ENCODE measurements at places on chromosomes 4 and X.

DNA sequence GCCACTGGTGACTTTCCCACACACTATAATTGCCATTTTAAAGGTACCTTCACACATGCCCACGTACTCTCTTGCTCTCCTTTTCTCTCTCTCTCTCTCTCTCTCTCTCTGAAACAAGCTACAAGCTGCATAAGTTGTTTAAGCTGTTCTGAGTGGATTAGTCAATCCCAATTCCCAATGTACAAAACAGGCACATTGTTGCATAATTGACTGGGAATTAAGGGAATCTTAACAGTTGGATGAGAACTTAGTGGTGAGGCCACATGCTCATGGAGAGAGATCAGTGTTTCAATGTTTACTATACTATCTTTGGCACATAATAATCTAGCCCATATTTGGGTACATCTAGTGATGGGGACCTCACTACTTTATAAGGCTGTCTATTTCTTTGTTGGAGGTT, 123.3 kb downstream of the ARHGEF9 start:
- DNase-seq: no peak

DNA sequence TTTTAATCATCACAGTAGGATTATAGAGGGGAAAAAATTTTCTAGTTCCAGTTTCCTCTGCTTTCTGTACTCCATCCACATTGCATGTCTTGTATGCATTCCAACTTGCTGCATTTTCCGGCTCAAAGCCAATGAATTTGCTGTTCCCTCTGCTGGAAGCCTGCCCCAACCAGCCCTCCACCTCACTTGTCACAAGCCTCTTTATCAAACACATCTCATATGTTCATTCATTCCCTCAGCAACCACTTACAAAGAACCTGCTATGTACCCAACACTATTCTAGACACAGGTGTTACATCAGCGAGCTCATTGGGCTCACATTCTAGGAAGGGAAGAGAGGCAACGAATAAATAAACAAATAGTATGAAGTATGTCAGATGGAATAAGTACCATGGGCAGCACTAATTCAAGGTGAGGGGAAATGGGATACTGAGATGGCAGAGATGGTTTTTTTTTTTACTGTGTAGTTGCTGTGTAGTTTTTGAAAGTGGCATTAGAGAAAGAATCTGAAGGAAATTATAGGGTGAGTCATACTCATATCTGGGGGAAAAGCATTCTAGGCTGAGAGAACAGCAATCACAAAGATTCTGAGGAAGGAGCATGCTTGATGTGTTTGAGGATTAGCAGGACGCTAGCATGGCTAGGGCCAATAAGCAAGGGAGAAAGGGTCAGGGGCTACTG, 332.5 kb downstream of the PDGFC start:
- DNase-seq: no peak

DNA sequence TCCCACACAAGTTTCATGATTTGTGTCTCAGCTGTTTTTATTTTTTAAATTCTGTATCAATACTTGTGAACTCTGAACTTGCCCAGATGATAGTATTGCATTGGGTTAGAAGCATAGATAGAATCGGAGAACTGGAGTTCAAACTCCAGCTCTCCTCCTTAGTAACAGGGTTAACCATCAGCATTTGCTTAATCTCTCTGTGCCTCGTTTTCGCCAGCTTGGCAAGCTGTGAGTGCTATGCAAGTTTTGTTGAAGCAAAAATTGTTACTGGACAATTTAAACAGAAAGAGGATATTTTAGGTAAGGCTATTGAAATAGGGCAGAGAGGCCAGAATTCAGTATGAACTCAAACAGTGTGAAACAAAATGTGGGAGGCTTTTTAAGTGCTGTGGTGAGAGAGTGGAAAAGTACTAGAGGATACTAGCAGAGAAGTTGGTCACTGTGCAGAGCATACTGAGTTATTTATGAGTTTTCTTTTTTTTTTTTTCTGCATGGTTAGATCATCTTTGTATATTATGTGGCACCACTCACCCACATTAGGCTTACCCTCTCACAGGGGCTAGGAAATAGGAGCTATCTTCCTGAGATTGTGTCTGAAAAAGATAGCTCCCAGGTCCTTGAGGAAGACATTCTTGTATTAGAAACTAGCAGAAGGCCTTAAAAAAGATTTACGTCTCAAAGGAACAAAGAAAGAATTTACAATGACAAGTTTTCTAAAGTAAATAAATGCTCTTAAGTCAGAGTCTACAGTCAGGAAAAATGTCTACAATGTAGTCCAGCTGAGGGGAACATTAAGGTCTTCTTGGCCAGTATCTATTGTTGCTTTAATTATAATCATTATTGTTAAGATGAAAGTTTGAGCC, 1126.6 kb downstream of the FAT4 start:
- no peak for DNase-seq

DNA sequence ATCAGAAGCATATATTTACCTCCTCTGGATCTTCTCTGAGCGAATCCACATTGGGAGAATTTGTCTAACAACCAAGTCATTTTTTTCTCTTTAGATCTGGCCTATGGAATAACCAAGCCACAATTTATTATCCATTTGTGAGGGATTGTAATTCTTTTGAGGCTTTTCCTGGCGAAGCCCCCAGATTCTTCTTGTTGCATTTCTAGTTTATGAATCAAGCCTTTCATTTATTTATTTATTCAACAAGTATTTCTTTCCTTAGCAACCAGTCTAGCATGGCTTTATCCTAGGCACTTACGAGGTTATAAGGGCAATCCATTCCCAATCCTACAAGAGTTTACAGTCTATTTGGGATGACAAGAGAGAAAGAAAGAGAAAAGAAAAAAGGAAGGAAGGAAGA, 18.4 kb upstream of the FNIP2 start:
- DNase-seq: no peak

DNA sequence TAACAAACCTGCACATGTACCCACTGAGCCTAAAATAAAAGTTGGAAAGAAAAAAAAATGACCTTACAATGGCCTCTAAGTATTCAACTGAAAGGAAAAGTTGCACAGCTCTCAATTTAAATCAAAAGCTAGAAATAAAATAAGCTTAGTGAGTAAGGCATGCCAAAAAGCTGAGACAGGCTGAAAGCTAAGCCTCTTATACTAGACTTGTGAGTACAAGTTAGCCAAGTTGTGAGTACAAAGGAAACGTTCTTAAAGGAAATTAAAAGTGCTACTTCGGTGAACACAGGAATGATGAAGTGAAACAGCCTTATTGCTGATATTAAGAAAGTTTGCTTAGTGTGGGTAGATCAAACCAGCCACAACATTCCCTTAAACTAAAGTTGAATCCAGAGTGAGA, 707.9 kb upstream of the PITX2 start:
- DNase-seq: no peak

GRCh38 chr4:84965553-84966381, 723 bp downstream of the WDFY3 start:
- peak; percentile 85 for DNase-seq

GRCh38 chr4:151013491-151013890, 1.6 kb downstream of the LRBA start:
- no peak for DNase-seq

GRCh38 chrX:108271397-108271787, 166.8 kb downstream of the COL4A6 start:
- DNase-seq: no peak

DNA sequence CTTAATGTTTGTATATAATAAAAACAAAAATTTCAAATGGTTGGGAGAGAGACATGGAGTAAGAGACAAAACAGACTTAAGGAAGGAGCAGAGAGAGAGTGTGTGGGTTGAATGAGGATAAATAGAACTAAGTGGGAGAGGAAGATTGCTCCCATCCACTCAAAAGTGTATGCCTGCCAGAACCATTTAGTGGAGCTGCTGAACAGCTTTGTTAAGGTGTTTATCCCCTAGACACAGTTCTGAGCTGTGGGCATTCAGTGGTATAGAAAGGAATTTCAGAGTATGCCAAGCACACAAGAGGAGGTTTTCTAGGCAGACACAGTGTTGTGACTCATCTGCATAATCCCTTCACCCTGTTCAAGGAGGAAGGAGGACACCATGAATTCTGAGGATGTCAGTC, 508.6 kb upstream of the EPHA5 start:
- DNase-seq: no peak

DNA sequence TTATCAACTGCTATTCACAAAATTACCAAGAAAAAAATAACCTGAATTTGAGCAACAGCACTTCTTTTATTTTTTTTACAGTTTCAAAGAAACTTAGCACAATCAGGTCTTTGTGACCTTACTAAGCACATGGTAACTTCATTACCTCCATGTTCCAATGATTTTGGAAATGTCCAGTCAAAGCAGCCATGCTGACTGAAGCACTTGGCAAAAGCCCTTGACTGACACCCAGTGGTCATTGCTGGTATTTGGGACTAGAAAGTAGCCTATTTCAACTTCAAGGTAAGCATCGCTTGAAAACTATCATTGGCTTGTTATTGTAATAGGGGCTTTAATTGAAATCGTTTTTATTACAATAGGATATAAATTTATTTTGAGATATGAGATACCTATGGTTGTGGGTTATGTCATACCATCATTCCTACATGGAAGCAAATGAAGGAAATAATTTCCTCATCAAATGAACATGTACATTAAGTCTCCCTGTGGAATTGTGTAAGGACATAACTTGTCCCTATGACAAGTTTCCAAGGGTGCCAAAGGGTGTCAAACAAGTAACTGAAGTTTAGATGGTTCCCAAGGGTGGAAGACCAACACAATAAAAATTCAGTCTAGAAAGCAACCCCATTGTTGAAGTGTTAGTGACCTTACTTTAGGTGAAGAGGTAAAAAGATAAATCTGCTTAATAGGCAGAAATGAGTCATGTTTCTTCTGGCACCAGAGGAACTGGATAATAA, 15.2 kb upstream of the ANXA10 start:
- no peak for DNase-seq

- DNase-seq: no peak
Measured at GRCh38 chr4:173382349-173382748, 11.6 kb downstream of the SAP30 start.

GRCh38 chrX:148310426-148311165, 189.8 kb upstream of the AFF2 start:
- DNase-seq: no peak

DNA sequence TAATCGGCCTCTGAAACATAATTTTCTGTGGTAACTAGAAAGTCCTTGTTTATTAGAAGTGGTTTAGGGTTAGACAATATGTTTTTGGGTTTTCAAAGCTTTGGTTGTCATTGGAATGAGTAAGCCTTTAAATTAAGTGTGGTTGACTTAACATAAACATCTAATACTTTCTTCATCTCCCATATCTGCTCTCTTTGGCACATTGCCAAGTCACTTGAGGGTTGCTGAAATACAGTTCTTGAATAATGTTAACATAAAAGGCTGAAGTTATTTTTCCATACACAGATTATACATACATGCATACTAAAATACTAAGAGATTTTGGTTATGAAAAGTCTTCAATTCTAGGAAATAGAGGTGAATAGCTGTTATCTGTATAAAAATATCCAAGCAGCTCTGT, 241.7 kb upstream of the BMP3 start:
- no peak for DNase-seq

- no peak for DNase-seq
Measured at GRCh38 chr4:68494688-68495087, 47.4 kb downstream of the TMPRSS11E start.

DNA sequence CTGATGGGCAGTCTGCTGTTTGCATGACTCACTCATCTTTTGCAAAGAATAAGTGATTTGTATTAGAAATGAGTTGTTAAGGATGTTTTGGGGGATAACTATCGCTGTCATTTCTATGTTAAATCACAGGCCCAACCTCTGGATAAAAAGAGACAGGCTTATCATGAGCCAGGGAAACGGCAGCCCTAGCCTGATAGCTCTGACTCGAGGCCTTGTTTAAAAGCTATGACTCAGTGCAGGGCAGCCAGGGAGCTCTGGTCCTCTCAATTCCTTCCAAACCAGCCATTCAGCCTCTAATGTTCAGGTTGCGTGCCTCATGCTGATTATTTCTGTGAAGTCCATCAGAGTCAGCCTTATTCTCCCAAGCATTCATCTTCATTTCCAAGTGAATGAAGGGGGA, 305.9 kb upstream of the HAND2 start:
- no peak for DNase-seq

DNA sequence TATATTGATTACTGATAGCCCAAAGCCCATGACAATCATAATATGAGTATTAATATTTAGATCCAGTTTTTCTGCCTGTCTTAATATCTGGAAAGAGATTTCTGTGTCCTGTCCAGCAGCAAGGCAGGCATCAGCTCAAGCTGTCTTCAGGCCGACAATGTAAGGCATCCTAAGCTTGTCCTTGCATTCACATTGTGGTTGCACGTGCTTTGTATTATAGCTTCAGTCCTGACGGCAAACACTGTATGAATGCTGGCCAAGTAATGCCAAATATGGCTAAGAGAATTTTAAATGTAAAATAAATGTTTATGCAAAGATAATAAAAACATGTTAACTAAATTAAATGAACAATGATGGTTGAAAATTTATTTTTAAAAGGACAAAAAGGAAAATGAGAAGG, 255.7 kb upstream of the RPS6KA3 start:
- DNase-seq: no peak

DNA sequence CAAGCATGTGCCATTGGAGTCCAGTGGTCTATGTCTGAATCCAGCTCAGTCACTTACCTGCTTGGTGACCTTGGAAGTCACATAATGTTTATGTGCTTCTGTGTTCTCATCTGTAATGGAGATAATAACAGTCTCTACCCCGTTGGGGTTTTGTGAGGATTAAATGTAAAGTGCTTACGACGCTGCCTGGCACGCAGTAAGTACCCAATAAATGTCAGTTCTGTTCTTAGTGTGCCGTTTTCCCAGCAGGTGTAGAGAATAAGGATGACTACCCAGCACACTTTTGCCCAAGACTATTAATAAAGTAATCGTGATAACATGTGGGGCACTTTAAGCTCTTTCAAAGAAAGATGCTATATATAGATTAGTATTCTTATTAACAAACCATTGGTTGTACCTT, 56.7 kb downstream of the MTM1 start:
- DNase-seq: no peak

- no peak for DNase-seq
Measured at GRCh38 chr4:54473798-54474197, 184.0 kb upstream of the KIT start.

All from chondrocyte (in vitro differentiated cells).